ENCODE measurements at places on chromosomes 1 and 21.

GRCh38 chr1:63772876-63773275 is 941 bp upstream of the ROR1 start:
- no peak for DNase-seq

DNA sequence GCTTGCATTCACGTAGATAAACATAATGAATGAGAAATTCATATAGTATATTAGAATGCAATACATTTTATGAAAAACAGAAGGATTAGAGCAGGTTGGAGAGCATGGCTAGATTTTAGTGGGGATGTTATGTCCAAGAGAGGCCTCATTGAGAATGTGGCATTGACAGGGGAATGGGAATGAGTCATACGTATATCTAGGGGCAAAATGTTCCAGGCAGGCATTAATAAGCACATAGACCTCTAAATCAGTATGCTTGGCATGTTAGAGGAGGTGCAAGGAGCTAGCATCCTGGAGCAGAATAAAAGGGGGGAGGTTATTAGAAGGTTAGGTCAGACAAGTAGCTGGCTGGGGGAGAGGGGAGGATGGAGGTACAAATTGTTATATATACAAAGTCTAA is 93.0 kb downstream of the USH2A start:
- no peak for DNase-seq

DNA sequence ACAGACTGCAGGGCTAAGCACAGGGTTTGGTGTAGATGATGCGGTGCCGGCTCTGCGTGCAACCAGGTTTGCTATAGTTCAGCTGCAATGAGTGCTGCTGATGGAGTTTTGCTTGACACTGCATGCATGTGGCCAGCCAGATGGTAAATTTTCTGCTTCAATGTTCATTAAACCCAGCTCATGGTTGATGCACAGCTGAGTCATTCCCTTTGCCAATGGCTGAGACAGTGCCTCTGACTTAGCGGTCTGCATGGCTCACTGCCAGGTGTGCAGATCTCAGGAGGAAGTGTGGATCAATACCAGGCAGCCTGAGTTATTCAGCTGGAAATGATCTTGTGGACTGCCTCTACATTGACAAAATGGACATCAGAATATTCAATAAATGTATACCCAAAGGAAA is 172.7 kb upstream of the ZP4 start:
- DNase-seq, result no peak

DNA sequence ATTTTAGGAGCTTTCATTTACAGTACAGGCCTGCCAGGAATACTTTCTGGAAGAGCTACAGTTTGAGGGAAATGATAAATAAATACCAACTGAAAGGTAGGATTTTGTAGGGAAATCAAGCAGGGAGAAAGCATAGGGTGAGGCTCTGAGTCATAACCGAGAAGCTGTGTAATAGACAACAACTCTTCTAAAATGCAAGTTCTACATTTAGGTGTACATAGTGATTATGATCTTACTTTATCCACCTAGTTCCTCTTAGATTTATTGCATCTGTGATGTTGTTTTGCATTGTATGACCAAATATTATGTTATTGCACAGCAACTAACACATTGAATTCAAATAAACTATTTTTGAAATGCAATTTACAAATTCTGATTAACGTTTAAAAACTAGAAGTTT is 819.3 kb downstream of the PLA2G4A start:
- DNase-seq, result no peak

DNA sequence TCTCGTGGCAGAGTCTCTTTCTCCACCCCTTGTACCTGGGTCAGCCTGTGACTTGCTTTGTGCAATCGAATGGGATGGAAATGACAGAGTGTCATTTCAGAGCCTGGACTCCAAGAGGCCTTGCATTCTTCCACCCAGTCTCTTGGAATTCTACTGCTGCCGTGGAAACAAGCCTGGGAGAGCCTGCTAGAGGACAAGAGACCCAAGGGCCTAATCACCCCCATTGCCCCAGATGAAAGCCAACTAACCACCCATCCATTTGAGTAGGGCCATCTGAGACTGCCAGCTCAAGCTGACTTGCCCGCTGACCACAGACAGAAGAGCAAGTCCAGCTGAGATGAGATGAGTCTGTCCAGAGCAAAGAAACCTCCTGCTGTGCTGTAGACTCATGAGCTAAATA is 201.6 kb downstream of the PTPRU start:
- no peak for DNase-seq

GRCh38 chr1:217134857-217135568 is 411.8 kb upstream of the ESRRG start:
- no peak for DNase-seq

DNA sequence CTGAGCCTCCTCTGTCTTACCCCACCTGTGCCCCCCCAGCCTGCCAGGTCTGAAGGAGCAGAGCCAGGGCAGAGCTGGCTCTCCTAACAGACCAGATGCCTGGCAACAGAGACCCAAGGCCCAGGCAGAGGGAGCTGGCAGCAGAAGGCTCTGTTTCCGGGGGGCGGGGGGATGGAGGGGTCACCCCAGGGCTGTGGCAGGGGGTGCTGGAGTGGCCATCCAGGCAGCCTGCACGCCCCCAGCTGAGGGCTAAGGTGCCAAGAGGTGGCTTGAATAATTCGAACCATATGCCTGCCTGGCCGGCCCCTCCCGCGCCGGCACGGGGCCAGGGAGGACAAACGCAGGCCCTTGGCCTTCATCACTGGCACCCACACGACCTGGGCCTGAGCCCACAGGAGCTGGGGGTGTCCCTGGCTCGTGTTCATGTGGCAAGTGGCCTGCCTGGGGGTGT is 16.0 kb upstream of the PLEKHG5 start:
- DNase-seq, result no peak

DNA sequence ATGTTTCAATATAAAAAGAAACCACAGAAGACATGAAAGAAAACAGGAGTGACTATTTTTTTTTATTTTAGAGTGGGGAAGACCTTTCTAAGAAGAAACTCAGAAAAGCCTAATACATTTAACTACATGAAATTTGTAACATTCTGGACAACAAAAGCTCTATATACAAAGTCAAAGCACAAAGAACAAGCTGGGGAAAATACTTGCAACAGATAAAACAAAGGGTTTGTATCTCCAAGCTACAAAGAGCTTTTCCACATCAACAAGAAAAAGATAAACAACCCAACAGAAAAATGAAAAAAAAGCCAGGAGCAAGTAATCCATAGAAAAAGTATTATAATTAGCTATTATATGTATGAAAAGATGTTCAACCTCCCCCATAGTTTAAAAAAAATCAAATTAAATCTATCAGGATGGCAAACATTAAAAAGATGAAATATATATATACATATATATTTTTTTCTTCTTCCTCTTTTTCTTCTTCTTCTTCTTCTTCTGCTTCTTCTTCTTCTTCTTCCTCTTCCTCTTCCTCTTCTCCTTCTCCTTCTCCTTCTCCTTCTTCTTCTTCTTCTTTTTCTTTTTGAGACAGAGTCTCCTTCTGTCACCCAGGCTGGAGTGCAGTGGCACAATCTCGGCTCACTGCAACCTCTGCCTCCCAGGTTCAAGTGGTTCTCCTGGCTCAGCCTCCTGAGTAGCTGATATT is 49.1 kb upstream of the EPS8L3 start:
- DNase-seq, result no peak

DNA sequence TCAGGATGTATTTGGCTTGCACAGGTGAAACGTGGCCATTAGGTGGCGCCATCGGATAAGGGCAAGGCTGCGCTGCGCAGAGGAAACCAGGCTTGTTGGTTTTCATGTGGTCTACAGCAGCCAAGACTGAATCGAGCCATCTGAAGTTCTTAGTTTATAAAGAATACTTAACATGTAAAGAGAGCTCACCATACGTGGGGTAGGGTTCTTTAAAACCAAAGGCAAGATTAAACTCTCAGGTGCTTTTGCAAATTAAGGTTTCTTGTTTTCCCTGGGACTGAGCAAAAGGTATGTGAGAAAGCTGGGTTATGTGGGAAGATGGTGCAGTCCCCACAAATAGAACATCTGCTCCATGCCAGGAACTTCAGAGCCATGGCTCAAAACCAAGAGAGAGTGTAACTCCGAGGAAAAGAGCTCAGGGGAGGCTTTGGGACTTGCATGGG is 9.3 kb downstream of the MASP2 start:
- DNase-seq, result peak; percentile 49

DNA sequence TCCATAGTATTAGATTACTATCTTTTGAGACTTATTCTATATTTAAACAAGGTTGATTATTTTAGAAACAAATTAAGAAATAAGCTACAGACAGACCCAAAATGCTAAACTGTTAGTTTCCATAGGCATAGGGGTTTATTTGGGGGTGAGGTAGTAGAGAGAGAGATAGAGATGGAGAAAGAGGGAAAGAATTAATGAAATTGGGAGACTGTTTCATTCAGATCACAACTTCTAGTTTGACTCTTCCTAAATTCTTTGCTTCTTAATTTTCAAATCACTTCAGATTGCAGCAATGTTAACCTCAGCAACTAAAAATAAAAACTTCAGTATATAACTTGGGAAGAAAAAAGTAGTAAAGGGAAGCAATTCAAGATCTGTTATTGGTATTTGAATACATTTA is 3.4 kb downstream of the JUN start:
- DNase-seq, result no peak

Data from GOT3 (cell line).